GF-D8 (cell line): ENCODE measurements at places on chromosomes 7 and 10.

GRCh38 chr7:55569269-55569663, 3.0 kb downstream of the VOPP1 start:
- no peak for DNase-seq

DNA sequence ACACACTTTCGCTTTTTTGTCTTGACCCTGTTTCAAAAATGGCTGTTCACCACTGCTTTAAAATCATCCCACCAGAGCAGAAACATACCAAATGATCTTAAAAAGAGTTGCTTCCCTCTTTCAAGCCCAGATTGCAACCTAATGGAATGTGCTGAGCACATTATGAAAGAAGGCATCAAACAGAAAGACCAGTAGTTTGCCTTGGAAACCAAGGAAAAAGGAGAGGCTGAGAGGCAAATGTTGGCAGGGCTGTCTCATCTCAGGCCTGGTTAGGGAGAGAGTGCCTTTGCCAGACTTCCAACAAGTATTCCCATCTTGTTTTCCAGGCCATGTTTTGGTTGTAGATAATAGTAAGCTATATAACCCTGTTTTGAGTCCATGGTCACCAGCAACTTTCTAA, 64.3 kb downstream of the ABCB4 start:
- no peak for DNase-seq

DNA sequence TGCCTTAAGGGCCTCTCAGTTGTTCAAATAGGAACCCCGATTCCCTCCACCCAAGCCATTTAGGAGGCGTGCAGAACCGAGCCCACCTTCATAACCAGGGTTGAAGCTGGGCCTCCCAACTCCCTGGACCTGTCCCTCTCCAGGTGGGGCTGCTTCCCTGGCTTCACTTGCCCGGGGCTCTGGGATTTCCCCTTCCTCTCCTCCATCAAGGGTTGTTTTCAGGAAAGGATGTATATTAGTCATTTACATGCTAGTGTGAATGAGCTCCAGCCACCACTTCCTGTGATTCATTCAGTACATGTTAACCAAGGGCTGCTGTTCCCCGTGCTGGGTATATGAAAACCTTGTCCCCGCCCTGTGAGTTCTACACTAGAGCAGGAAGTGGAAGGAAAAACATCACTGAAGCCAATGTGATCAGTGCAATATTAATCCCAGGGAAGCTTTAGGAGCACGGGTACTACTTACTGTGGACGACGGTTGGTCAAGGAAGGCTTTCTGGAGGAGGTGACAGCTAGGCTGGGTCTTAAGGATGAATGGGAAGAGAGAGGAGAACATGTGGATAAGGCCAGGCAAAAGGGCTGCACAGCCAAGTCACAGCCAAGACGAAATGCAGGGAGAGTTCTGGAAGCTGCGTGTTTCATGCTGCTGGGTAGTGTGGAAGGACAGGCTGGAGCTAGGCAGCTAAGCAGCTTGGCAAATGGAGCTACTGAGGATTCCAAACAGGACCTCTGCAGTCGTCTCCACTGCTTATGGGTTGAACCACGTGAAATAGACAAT, 150.1 kb upstream of the SHH start:
- DNase-seq: no peak

DNA sequence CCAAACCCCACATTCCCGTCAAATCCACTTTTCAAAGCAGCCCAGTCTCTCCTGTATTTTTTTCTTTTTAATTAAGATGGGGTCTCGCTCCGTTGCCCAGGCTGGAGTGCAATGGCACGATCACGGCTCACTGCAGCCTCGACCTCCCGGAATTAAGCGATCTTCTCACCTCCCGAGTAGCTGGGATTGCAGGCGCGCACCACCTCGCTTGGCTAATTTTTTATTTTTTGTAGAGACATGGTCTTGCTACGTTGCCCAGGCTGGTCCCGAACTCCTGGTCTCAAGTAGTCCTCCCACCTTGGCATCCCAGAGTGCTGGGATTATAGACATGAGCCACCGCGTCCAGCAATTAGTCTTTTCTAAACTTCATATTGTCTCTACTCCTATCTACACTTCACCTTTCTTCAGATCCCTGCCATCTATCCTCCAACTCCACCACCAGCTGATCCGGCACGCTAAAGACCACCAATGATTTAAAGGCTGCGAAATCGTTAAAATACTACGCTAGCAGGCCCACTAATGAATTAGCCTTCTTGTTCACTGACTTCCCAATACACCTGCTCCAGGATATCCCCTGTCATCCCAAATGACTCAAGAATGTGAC, 525 bp upstream of the CHUK start:
- DNase-seq: no peak

GRCh38 chr10:28463141-28463540, 69.8 kb upstream of the WAC start:
- no peak for DNase-seq

DNA sequence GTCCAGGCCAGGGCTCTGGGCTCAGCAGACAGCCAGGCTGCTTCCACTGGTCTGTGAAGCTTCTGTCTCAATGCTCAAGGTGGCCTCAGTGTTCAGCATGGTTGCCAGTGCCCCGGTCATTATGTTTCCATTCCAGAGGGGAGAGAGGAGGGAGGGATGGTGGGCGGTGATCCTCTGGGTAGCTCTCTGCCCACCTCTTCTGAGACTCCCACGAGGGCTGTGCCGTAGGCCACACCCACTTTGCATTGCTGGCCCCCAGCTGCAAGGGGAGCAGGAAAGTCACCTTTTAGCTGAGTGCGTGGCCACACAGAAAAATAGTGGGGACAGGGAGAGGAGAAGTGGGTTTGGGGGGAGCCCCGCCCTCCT, 42.5 kb downstream of the FOXK1 start:
- no peak for DNase-seq

DNA sequence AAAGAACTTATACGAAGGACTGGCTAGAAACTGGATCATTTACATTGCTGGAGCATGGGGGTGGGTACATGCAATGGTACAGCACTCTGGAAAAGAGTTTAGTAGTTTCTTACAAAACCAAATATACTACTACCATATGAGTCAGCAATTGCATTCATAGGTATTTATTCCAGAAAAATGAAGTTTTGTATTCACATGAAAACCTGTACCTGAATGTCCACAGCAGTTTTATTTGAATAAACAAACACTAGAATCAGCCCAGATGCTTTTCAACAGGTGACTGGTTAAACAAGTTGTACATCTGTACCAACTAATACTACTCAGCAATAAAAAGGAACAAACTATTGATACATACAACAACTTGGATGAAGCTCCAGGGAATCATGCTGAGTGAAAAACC, 3.4 kb downstream of the SCIN start:
- DNase-seq: no peak

DNA sequence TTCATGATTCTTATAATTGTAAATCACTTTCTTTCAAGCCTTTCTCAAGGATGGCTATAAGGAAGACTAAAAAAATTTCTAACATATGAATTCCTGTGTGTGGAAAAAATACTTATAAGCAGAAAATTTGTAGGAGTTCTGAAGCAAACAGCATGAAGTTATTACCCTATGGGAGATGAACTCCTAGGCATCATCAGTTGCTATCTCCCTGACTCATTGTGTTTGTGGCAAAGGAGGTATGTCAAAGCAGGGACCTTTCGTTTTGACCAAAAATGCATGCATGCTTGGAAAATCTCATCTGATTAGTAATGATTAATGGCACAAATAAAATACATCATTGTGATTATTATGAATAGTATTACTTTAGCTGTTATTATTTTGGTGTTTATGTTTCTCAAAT, 59.4 kb downstream of the CALCR start:
- DNase-seq: no peak

- DNase-seq: no peak
These were observed 49.7 kb downstream of the NRAP start for GRCh38 chr10:113613977-113614690.

- DNase-seq: no peak
These were observed at the start of gene NACAD for GRCh38 chr7:45088821-45089340. Gene NACAD, minus strand, starts transcription at chr7:45088969. Its CDS starts 75 bp downstream, at chr7:45088894.

DNA sequence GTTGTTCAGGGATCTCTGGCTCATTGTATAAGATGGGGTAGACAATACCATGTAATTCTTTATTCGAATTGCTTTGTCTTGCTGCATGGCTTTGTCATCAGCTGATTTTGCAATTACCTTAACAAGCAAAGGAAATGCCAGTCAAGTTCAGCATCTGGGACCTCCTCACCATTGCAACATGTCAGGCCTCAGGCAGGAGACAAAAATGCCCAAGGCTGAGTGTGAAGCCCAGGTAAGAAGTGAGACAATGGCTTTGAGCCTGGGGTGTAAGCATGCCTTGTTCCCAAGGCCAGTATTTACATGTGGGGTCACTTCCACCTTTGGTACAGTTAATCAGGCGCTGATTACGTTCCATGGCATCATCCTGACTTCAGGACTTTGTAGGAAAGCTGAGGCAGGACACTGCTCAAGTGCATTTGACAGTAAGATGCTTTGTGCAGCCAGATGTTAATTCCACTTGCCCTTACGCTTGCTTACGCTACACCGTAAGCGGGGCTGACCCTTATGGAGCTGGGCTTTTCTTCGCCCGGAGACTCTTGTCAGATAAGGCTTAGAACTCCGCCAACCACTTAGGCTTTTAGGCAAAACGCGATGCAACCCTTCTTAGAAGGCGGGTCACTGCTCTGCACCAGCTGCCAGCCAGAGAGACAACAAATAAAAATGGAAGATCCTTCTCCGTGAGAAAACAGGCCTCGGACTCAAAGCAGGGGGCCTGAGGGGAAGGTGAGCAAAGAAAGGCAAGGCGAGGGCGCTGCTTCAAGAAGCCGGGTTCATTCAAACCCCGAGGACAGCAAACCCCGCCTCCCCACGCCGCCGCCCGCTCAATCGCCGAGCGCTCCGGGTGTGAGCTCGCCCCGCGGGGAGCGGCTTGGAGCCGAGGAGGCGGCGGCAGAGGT, 1.3 kb upstream of the SP4 start:
- no peak for DNase-seq

DNA sequence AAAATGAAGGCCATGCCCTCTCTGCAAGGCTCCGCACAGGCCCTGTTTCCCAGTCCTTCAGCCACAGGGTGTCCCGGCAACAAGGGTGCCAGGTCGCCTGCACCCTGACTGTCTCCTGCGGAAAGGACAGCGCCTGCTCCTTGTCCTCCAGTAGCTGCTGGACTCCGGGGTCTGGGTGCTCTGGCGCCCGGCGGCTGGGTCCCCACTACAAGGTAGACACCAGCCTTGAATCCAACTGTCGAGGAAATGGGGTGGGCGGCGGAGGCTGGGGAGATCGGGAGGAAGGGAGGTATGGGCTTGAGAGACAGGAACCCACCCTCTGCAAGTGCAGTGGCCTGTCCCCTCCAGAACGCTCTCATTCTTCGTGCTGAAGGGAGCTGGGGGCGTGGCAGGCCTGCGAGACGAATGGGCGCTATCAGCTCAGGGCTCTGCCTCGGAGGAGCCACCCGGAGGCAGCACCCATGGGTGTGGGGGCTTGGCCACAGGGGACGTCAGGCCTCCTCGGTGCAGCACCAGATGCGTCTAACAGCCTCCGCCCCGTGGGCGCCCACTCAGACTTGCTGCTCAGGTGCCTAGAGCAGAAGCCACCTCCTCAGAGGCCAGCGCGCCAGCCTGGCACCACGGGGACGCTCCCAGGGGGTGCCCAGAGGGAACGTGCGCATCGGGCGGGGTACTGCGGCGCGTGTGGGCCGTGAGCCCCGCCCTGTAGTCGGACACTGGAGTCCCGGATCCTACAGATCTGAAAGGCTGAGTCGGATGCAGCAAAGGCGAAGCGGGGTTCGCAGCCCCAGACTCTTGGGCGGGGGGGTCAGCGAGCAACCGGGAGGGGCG, 15.6 kb downstream of the ADAM8 start:
- peak; percentile 46 for DNase-seq

- no peak for DNase-seq
These were observed 30.0 kb downstream of the DOCK4 start for GRCh38 chr7:112176241-112176640.

DNA sequence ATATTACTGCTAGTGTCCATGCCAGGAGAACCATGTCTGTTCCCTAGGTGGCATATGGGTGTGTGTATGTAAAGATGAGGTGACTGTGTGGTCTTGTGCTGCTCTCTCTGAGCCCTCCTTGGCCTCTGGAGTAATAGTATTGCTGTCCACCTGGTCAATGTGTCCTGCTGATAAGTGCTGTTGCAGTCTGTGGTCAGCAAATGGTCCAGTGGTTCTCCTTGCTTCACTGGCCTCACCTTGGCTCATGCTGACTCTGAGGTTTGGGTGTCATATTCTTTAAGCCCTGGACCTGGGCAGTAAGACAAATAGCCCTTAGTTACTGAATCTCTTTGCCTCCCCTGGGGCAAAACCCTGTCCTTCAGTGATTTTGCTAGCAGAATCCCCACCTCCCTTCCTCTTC, 56.8 kb downstream of the TPST1 start:
- DNase-seq: no peak

- no peak for DNase-seq
These were observed 11.0 kb downstream of the GUSB start for GRCh38 chr7:65971021-65971420.

DNA sequence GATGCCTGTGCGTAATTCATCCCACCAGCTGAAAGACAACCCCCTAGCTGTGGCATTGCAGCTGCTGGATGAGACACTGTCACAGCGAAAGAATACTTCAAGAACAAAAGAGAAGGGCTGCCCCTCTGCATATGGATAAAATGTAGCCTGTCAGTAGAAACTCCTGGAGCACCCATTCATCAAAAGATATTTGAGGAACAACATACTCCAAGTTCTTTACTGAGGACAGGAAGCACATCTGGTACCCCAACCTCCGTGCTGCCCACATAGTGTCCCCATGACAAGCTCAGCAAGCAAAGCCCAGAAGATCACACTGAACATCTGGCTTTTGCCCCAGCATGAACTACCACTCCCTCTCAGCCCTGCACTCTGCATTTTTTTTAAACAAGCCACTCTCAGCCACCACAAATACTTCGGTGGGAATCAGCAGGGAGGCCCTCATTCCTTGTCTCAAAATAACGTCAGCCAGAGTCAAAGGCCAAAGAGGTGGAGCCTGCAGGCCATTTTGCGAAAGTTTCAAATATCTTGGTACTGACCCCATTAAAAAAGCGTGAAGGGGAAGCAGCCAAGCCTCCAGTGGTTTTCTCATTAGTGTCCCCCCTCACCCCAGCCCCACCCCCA, 1.7 kb downstream of the CREB3L2 start:
- peak; percentile 66 for DNase-seq

DNA sequence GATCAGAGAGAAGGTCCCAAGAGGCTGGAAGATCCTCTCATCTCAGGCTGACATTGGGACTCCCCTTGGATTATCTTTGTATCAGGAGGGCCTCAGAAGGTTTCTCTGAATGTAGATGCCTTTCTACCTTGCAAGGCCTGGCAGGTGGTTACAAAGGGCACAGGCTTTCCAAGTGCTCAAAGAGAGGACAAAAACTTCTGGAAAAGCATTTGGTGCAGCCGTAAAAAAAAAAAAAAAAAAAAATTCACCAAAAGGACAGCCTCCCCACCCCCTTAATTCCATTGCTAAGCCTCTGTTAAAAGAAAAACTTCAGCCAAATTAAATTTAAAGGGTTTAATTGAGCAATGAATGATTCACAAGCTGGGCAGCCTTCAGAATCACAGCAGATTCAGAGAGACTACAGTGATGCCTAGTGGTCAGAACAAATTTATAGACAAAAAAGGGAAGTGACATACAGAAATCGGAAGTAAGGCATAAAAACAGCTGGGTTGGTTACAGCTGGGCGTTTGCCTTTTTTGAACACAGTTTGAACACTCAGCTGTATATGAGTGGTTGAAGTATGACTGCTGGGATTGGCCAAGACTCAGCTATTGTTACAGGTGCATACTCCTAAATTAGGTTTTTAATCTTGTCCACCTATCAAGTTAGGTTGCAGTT, 42.5 kb upstream of the LRGUK start:
- peak; percentile 83 for DNase-seq
